ENCODE measurements at places on chromosomes 11 and 22.

DNA sequence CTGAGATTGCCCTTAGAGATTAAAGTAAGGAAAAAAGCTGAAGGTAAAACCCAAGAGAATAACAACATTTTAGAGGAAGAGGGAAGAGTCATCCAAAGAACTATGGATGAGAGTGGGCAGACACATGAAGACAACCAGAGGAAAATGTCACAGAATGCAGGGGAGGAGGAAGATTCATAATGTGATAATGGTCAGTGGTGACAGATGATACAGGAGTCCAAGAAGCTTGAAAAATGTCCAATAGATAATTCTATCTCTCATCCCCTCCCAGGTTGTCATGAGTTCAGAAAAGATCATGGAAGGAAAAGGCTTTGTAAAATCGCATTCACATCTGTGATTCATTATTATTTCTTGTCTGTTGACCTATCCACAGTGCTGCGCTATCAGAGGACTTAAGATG is 282.3 kb upstream of the CCDC90B start:
- no peak for DNase-seq

- DNase-seq: no peak
These were observed 112.2 kb upstream of the RRM1 start for GRCh38 chr11:3982431-3982830.

- no peak for DNase-seq
These were observed 36.6 kb downstream of the MB start for GRCh38 chr22:35580351-35581022.

DNA sequence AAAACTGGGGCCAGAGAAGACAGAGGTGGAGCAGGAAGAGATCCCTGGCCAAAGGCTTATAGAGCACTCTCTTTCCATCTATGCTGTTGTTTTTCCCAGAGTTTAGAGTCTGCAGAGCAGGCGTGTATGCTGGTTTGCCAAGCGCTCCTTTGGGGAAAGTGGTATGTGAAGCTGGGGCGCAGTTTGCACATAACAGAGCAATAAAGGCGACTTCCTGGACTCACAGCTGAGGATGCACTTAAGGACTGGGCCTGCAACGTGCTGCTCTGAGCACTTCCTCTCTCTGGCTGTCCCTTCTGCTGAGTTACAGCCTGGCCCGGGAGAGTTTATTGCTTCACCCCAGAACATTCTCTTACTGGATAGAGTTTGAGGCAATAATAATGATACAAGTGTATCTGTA is 41.7 kb downstream of the THAP12 start:
- no peak for DNase-seq

GRCh38 chr11:124837491-124837856 is 27.8 kb upstream of the ROBO3 start:
- DNase-seq: peak; percentile 94

DNA sequence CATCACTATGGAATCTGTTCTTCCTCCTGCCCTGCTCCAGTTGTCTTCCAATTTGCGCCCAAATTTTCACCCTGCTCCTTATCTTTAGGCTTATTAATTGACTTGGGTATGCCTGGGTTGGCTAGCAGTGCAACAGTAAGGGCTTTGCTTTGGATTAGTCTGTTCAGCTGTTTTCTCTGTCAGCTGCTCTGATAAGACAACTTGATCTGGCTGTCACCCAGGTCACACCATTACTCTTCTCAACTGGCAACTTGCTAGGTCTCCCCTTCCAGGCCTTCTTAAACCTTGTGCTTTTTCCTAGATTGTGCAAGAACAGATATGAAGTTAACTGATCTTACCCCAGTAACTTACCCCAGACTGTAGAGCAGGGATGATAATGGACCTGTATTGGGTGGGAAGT is 357.8 kb upstream of the LARGE1 start:
- DNase-seq: no peak

- DNase-seq: peak; percentile 59
These were observed 600 bp downstream of the FCHSD2 start for GRCh38 chr11:73141309-73142127.

DNA sequence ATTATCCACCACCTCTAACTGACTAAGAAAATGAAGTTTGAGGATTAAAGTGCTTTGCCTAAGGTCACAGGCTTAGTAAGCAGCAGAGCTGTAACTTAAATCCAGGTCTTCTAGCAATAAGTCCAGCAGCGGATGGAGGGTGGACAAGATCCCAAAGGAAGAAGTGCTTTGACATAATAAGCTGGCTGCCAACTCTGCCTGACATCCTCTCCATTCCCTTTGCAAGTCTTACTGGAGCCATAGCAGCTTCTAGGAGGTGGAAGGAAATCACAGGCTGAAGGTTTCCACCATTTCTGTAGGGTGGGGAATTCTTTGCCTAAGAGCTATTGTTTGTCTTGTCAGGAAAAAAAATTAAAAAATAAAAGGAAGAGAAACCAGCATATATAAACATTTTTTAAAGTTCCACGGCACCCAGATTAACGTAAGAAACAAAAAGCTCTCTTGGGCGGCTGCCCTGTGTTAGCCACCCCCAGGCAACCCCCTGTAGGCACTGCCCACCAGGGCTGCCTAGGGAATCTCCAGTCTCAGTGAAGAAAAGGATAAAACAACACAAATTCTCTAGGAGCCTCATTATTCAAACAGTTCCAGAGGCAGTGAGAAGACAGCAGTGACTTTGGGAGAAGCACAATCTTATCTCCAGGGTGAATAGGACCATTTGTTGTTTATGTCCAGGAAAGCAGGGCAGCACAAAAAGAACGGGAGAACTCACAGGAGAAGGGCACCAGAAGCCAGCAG is 380.8 kb upstream of the CADM1 start:
- DNase-seq: no peak

GRCh38 chr11:57502376-57502775 is 13.1 kb downstream of the SLC43A1 start:
- DNase-seq: no peak

DNA sequence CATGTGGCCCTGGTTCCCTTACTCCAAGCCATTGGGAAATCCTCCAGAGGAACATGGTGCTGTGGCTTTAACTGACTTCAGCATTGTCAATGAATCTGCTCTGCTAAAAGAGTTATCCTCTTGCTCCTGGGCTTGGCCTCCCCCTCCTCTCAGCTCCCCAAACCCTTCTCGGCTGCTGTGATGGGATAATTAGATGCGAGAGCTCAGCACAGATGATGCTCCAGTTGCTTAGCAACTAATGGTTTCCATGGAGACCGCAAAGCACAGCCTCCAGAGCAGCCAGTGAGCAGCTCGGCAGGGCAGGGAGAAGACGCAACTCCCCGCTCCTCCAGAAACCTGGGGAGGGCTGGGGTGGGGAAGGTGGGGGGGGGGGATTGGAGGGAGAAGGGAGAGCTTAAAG is 2.8 kb upstream of the UPK2 start:
- peak; percentile 99 for DNase-seq

DNA sequence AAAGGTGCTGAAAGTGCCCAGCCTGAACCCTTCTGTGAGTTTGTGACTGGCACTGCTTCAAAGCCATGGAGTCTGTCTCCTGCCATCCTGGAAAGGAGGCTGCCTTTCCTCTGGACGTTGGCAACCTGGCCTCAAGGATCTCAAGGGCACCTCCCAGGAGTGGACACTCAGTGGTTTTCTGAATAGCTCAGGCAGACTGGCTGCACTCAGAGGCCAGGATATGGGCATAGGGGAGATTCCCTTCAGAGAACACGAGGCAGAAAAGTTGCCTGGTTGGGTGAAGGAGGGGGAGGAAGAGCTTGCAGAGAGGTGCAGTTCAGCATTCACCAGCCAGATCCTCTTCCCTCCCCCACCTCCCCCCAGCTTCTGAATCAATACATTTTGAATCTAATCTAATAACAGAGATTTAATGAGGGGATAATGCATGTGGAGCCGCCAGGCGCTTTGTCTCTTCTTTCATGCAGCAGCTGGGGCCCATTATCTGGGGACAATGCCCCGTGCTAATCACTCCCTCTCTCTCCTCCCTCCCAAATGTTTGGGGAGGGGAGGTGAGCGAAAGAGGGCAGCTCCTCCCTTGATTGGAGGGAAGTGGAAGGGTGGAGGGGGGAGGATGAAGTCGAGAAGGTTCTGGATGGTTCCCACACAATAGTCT is 17.7 kb downstream of the HTR3A start:
- peak; percentile 85 for DNase-seq

GRCh38 chr11:62892077-62892922 is 11.6 kb downstream of the SLC3A2 start:
- no peak for DNase-seq

GRCh38 chr11:43898574-43898973 is 17.9 kb downstream of the ALKBH3 start:
- no peak for DNase-seq

DNA sequence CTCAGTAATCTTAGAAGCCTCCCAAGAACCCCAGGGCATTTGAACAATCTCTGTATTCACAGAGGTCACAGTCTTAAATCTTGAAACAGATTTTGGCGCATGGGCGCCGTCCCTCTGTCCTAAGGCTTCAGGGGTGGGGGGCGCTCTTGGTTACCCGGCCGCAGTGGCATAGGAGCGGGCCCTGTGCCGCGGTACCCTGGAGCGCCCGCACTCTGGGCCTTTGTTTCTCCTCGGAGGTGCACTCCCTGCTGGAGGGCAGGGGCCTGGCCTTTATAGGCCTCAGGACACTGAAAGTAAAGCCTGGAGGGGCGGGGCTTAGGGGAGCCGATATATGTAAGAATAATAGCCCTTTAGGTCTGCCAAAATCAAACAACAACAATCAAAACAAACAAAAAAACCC is 197.3 kb upstream of the FOLH1 start:
- no peak for DNase-seq
